Stimulated activated CD4-positive, alpha-beta T cell treated with anti-CD3 and anti-CD28 coated beads, TNF-alpha, amount 100 ng/mL, for 24 hours (primary cell): ENCODE measurements at places on chromosomes 6 and 20.

DNA sequence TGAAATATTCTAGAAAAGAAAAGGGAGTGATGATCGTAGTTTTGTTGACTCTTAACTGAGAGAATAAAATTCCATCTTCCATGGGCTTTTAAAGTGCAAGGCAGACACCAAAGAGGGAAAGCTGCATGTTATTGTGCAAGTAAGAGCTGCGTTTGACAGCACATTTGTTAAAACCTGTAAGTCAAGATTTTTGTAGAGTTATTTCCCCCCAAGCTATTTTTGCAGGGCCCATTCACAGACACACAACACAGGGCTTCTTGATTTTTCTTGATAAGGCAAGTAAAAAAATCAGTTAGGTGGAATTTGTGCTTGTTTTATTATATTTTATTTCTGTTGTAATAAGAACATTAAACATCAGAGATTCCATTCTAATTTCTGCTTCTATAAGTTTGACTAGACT, 13.8 kb downstream of the CFAP206 start:
- DNase-seq: no peak

DNA sequence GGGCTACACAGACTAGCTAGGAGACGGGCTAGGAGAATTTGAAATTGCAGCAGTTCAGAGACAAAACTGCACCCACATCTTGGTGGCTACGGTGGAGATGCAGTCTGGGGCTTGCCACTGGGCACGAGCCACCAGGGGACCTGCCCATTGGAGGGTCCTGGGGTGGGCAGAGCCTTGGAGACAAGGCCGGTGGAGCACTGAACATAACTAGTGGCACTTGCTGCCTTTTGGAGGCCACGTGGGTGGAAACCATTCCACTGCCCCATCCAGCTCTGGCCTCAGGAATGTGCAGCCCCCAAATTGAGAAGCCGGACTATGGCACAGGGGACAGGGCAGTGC, 113.4 kb downstream of the NFATC2 start:
- DNase-seq: no peak

DNA sequence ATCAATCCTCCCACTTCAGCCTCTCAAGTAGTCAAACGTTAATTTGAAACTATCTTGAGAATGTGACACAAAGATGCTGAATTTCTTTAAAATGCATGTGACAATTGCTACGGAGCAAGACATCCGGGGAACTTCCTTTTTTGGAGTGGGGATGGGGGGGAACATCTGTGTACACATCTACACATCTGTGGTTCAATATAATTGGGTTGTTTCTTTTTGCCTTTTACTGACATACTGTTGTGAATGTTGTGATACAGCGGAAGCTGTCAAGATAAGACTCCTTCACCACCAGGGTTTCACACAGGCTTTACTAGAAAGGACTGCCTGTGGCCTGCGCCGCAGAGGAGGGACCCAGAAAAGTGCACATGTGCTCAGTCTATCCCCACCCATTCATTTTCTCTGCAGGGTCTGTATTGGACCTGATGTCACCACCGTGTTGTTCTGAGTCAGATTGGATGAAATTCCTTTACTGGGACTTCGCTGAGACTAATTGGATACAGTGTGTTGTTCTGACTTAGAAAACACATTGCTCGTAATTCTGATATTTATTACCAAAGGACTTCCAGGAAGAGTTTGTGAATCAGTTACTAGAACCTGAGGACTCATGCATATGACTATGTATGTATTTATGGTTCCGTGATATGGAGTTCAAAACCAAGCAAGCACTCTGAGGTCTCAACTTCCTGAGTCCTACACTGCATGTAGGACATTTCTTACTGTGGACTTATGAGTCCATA, 98.7 kb upstream of the SGK1 start:
- no peak for DNase-seq

- DNase-seq: no peak
Observed at GRCh38 chr20:25586877-25587276, 1.5 kb upstream of the NINL start.

- DNase-seq: no peak
Observed at GRCh38 chr6:138559143-138559542, 59.8 kb upstream of the NHSL1 start.

DNA sequence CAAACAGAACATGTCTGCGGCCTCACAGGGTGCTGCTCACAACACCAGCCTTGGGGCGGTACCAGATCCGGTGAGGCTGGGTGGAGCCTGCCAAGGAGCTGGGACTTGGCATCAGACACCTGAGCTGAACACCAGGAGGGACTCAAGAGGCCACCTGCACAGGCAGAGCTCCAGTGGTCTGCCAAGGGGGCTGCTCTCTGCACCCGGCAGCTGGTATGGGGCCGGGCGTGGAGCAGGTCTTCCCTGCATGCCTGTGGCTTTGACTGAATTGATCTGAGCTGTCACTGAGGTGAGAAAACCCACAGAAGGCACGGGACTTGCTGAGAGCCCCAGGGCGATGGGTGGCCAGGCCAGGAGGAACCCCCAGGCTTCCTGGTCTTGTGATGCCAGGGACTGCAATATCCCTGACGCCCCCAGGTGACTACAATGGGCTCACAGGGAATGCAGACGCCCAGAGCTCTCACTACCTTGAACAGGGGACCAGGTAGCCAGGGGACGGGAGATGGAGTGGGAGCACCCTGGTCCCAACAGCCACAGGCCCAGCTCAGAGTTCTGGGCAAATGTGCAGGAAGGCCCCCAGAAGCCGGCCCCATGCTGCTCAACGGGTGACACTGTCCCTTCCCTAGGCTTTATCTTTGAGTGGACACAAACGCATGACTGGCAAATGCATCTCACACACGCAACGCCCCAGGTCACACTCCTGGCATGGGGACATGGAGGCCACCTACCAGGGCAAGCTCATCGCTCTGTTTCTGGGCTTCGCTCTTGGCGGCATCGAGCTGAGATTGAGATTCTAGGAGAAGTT, 48.2 kb downstream of the DSTN start:
- no peak for DNase-seq

- no peak for DNase-seq
Observed at GRCh38 chr6:99614430-99615186, 8.0 kb downstream of the PRDM13 start.

- DNase-seq: no peak
Observed at GRCh38 chr6:155240905-155241600, 22.8 kb upstream of the CLDN20 start.
